CD4-positive, alpha-beta T cell treated with Interleukin-15 for 4 hours (primary cell): ENCODE measurements at places on chromosomes 11 and 22.

- no peak for DNase-seq
Observed at GRCh38 chr11:76443268-76443980, 1.4 kb upstream of the EMSY start.

- no peak for DNase-seq
Observed at GRCh38 chr11:24239930-24240329, 256.9 kb upstream of the LUZP2 start.

DNA sequence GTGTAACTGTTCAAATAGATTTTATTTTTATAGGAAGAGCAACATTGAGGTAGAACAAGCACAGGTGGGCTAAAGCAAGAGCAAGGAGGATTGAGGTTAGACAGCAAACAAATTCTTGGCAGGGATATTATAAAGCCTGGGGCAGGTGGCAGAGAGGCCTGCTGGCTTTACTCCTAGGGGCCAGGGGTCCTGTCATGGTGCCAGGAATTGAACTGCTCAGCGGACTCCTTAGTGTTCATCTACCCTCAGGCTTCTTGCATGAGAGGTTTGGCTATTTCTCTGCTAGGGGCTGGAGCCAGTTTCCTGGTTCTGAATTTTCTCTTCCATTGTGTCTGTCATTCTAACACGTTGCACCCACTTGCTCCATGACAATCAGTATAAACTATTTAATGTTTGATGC, 217.2 kb upstream of the NCAM1 start:
- DNase-seq: no peak

GRCh38 chr22:32997295-32997694, 60.9 kb downstream of the SYN3 start:
- no peak for DNase-seq

GRCh38 chr11:116471608-116472256, 301.1 kb downstream of the BUD13 start:
- DNase-seq: no peak

GRCh38 chr11:111796696-111797095, 30.5 kb upstream of the PPP2R1B start:
- no peak for DNase-seq

GRCh38 chr22:36590441-36591056, 61.6 kb upstream of the EIF3D start:
- DNase-seq: no peak

- DNase-seq: no peak
Observed at GRCh38 chr11:84566671-84567070, 1060.5 kb downstream of the DLG2 start.

GRCh38 chr11:35418282-35419183, 825 bp downstream of the SLC1A2 start:
- no peak for DNase-seq

DNA sequence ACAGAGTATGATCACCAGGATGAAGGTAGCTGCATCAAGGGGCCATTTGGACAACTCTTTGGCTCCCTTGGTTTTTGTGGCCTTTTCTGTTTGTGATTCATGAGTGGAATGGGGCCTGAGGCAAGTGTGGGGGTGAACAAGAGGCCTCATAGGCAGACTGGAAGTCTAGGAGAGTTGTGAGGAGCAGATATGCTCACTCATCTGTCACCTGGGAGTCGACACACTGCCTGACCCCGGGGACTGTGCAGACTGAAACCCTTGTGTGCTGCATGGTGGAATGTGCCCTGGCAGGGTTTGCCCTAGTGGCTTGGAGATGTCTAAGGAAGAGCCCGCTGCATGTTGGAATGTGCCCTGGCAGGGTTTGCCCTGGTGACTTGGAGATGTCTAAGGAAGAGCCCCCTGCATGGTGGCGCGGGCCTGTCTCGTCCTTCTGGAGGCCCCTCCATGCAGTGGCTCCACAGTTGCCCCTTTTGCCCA, 60.0 kb downstream of the MED15 start:
- DNase-seq: no peak

DNA sequence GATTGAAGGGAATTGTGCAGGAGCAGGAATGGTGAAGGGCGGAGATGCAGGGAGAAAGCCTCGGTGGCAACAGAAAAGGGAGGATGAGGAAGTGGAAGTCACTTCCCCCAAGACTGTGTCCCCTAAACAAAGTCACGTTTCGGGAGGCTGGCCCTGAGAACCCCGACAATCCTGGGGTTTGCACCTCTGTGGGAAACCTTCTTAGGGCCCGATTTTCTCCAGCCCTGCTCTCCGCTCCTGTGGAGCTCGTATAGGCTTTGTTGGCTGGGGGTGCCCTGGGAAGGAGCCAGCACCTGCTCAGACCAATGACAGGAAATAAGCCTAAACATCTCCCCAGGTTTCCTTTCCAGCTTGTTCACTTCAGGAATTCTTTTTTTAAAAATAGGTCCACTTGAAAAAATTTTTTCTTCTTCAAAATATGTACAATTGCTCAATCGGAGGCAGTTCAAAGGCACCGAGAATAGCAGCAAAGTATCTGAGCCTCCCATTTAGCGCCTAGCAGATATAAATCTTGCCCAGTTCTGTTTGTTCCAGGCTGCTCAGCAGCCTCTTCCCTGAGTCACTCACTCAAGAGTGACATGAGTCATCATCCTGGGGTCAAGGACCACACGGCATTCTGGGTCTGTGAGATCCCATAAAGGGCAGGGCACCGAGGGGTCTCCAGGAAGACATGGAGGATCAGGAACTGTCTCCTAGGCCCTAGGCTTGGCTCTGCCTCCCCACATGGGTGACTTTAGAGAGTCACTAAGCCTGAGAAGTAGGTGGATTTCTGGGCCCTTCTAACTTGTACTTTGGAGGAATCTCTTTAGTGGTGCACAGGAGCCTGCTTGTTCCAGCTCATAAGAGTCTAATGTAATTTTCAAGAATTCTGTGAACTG, 34.0 kb downstream of the IRAG1 start:
- DNase-seq: no peak

DNA sequence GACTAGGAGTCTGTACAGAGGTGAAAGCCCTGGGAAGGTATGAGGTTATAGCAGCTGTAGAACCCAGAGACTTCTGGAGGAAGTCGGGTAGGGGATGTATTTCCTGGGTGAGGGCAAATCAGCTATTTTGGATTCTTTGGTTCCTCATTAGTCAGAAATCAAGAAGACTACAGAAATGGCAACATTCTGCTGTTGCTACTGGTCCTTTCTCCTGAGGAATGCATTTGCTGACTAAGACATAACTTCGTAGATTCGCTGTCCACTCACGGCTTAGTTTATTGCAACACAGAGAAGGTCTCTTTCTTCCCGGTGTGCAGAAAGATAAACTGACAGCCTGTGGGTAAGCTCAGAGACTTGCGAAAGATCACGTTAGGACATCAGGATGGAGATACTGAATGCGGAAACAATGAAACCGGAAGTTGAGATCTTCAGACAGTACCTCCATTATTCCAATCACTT, 25.3 kb upstream of the SESN3 start:
- DNase-seq: peak; percentile 12

DNA sequence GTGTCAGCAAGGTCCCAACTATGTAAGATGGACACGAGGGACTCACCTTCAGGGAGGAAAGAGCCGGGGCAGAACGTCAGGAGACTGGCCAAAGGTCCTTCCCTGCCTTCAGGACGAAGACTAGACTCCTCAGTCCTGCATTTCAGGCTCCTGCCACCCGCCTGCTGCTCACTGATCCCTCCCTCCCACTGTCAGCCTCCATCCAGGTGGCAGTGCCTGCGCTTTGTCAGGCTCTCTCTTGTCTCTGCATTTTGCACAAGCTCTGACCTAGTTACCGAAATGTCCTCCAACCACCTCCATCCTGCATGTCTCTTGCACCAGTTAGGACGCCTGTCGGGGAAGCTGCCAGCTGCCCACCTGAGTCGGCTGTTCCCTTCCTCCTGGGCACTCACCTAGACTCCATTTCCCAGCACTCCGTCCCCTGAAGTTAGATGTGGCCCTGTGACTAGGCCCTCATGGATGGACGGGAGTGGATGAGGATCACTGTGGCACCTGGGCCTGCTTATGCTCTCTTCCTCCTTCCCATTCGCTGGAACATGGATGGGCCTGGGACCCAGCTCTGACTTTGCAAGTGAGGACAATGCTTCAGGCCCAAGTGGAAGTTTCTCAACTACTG, 8.0 kb downstream of the B3GNT6 start:
- no peak for DNase-seq

DNA sequence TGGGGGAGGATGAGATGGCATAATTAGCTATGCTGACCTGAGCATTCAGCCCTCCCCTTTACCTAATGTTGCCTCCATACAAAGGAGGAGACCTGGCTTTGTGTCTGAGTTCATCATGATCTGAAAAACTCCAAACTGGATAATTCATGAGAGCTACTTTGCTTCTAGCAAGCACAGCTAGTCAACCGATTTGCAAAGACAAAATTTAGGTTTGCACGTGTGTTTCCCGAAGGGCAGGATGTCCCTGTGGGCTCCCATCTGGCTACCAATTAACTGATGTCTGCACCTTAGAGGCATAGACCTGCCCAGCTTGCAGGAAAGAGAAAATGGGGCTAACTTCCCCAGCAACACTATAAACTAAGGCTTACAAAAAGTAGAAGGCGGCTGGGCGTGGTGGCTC, 42.2 kb upstream of the POU2AF1 start:
- no peak for DNase-seq

DNA sequence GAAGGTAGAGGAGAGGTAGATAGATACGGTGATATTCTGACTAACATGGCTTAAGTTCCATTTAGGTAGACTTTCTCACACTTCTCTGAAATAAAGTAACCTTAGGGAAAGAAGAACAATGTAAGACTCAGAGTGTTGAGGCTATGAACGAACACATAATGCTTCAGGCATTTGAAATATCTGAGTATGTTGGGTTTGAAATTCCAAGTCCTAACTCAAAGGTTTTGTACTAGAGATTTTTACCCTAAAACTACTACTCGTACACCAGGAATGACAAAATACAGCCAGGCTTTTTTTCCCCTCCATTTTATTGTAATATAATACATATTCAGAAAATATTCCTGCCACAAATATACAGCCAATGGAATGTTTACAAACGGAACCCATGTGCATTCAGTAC, 592.6 kb downstream of the ETS1 start:
- DNase-seq: no peak

GRCh38 chr11:23536907-23537306, 676.6 kb upstream of the CCDC179 start:
- DNase-seq: no peak

- DNase-seq: peak; percentile 92
Observed at GRCh38 chr22:36123673-36124630, 36.6 kb downstream of the APOL3 start.

- no peak for DNase-seq
Observed at GRCh38 chr11:19625438-19625837, 87.2 kb upstream of the NAV2 start.

GRCh38 chr22:24156913-24157821, 24.1 kb upstream of the SUSD2 start:
- peak; percentile 88 for DNase-seq

DNA sequence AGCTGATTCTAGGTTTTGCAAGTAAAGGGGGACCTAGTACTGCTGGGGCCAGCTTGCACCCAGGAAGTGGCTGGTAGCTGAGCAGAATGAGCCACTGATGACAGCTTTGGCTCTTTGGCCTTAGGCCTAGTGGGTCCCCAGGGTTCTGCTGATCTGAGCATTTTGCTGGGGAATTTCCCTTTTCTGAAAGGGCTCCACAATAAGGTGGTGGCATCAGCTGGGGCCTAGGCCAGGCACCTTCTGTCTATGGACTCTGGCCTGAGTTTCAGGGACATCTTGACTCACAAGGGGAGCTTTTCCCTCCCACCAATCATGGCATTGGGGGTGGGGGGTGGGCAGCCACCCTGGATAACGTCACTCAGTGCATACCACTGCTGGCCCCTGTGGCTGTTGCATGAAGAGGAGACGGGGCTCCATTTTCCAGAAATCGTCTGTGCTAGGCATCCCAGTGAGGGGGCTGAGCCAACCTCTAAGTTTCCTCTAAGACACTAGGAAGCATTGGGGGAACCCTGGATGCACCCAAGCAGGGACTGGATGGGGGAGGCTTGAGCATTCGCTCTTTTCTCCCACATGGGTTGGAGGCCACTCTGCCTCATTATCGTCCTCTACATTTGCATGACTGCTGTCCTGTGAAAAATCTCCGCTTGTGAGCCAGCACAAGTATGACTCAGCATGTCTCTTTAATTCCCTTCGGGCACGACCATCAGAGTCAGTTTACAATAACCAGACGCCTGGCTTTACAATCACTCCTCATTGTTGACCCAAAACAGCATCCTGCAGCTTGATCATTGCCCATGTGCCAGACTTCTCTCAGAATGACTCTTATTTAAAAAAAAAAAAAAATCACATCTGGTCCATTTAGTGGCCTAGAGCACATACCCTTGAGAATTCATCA, 145.0 kb upstream of the THY1 start:
- DNase-seq: no peak

DNA sequence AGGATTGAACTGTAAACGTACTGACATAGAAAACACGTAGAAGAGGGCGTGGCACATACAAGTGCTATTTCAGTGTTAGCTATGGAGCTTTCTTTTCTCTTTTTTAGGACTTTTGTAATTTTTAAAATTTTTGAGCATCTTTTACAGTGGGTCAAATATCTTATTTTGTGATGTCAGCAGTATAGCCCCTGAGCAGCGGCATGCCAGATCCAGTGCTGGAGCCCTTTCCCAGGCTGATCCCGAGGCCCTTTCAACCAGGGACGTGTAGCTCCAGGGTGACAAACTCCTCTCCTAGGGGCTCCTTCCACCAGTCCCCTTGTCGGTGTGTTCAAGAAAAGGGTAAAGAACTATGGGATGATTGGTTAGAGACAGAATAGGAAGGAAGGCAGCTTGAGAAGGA, 777.0 kb downstream of the NTM start:
- DNase-seq: no peak

GRCh38 chr11:61603667-61604066, 22.8 kb upstream of the SYT7 start:
- DNase-seq: no peak

GRCh38 chr22:39928536-39929520, 27.9 kb downstream of the GRAP2 start:
- DNase-seq: no peak

GRCh38 chr11:66467756-66468155, 1.1 kb downstream of the PELI3 start:
- DNase-seq: no peak

DNA sequence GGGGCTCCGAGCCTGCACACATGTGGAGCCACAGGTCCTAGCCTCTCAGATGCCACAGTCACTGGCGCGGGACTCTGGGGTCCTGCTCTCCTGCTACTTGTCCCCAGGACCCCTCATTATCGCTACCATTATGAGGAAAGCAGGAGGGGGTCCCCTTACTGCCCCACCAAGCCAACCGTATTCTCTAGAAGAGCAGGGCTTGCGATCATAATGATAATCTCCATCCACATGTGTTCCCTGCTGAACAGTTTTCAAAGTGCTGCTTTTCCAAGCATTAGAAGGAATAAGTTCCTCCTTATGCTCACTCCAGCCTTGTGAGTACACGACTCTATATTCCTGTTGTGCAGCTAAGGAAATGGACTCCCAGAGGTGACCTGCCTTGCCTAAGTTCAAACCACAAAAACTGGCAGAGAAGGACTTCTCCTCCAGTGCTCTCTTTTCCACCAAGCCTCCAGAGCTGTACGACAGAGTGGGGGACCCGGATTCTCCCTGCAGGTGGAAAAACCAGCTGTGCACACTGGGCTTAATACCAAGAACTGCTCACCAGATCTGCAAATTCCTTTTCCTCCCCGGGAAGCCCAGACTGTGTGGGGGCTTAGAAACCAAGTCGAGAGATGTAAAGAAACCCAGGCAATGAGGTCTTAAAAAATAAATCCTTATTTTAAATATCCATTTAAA, 92.8 kb upstream of the DRD2 start:
- no peak for DNase-seq

- DNase-seq: peak; percentile 43
Observed at GRCh38 chr22:25060522-25061071, 108.1 kb downstream of the KIAA1671 start.
